ENCODE measurements at places on chromosomes 12 and 14.

DNA sequence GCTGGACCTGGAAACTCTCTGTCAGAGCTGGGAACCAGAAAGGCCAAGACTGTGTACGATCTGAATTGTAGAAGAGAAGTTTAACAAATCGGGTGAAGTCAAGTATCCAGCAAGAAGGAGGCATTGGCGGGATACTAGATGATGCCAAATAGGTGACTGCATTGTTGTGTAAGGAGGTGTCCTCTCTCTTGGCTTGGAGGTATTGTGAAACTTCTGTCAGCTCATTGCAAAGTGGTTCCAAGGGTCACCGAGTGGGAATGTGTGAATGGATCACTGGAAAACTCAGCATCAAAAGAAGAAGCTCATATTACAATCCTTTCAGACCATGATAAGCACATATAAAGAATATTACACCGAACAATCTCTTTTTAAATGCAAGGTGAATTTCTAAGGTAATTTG is 11.7 kb downstream of the NAV3 start:
- no peak for DNase-seq

DNA sequence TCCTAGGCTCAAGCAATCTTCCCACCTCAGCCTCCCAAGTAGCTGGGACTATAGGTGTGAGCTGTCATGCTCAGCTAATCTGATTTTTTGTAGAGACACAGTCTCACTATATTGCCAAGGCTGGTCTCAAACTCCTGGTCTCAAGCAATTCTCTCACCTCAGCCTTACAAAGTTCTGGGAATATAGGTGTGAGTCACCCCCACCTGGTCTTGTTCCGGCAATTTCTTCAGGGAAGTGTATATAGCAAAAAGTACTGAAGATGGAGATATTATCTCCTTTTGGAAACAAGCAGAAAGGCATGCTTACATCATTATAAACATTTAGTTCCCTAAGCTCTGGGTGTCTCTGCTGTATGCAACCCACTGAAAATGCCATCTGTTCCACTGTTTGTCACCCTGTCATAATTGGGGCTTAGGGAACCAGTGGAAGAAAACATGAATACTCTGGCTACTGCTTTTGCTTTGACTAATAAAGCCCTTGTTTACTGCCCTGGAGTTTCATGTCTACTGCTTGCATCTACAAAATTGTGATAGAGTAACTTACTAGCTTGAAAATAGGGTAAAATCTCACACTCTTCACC is 940.2 kb downstream of the GALC start:
- DNase-seq, result no peak

DNA sequence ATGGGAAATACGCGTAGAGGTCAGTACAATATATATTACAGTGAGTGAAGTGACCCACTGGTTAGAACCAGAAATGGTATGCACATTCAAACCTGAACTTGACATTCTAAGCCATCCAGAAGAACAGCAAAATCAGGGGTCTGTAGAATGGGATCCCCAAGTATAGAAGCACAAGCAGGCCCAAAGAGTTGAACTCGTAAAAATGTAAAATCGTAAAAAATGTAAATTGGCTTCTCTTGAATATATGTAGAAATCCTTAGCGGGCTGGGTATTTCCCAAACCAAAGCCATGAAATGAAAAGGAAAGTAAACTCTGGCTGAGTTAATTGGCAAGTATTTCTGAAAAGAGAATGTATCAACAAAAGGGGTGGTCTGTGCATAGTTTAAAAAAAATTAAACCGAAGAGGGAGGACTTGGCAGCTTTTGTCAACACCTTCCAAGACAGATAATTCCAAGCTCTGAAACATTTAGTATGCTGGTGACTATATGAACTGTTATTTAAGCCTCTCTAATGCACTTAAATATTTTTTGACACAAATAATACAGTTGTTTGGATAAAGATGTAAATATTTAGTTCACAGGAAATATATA is 1505.6 kb upstream of the FLRT2 start:
- DNase-seq, result no peak

DNA sequence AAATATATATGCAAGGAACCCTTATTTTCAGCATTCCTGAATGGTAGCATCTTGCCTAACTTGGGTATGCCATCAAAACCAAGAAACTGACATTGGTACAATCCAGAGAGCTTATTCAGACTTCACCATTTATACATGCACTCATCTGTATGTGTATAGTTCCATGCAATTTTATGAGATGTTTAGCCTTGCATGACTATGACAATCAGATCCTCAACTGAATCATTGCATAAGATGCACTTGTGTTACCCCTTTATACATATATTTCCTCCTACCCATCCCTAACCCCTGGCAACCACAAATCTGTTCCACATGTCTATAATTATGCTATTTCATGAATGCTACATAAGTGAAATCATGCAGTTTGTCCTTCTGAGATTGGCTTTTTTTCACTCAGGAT is 37.0 kb upstream of the PPFIBP1 start:
- DNase-seq, result no peak

DNA sequence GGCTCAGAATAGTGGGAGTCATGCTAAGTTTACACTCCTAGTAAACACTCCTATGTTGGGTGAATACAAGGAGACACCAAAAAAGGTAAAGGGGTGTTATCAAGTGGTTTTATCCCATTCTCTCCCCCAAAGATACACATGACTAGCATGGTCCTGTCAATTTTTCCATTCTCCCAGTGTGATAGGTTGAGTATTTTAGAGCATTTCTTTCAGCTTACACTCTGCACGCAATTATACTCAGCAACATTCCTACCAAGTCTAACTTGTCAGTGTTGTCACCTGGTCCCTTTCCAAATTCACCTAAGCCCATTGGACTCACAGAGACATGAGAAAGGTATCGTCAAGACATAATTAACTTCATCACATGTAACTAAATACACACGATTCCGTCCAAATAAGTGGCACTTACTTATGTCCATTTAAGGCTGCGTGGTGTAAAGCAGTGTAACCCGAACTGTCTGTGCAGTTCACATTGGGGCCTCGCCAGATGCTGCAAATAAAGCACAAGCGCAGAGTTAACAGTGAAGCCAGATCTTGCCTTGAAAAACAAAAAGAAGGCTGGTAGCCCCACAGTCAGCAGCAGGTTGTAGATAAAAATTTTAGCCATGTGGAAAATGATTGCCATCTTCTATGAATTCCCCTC is 159.7 kb downstream of the ANKS1B start:
- no peak for DNase-seq

DNA sequence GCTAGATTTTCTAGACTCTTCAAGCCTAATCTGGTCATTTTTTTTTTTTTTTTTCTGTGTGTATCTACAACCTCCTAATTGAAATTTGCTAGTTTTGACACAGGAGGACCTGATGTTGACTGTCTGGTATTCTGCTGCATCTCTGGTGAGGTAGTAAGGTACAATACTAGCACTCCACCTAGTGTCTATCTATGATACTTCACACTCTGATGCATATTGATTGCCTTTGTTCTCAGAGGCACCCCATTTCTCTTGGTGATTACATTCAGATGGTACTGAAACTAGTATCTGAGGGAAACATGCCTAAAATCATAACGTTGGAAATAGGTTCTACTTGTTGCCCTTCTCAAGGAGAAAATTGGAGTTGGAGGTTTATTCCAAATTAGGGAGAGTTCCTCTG is 930.5 kb upstream of the NOVA1 start:
- DNase-seq, result no peak

DNA sequence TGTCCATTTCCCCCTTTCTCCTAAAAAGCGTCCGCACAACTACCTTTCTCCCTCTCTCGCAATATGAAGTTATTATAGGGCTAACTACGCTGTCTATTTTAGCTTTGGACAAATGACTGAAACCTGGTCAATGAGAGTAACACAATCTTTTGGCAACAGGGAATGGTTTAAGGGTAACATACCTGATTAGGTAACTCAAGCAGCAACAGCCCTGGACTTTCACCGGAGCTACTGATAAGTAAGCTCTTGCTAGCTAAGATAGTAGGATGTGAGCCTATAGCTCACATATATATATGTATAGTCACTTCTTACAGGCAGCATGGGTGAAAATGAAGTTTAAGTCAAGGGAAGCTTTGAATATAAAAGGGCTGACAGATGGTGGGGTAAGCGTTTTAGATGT is 313.0 kb downstream of the CEP128 start:
- DNase-seq, result no peak

DNA sequence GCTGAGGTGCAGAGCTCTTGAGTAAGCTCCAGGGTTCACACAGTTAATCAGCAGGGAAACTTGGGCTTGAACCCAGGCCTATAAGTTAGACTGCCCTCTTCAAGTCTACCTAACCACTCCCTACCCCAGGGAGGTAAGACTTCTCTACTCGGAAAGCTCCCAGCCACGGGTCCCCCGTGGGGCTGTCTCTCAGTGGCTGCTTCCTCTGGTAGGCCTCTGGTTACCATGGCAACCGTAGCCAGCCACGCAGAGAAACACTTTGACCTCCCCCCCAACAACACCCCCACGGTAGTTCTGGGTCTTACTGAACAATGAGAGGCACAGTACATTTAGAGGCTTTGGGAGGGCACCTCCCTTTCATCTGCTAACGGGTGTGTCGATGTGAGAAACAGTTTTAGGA is 245.2 kb downstream of the AACS start:
- DNase-seq, result no peak

DNA sequence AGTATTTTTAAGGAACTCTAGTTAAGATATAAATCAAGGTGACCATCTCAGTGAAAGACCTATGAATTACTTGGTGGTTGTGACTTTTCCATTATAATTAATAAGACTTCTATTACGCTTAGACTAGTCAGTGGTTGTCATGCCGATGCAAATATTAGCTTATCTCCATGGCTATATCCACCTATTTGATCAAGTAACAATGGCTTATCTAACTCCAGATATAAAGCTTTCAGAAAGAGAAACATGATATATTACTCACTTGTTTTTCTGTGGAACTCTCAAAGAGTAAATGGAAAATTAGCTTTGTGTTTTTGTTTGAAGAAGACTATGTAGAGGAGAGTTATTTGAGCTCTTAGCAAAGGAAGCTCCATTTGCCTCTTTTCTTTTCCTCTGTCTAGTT is 323.8 kb upstream of the DCN start:
- DNase-seq, result no peak

DNA sequence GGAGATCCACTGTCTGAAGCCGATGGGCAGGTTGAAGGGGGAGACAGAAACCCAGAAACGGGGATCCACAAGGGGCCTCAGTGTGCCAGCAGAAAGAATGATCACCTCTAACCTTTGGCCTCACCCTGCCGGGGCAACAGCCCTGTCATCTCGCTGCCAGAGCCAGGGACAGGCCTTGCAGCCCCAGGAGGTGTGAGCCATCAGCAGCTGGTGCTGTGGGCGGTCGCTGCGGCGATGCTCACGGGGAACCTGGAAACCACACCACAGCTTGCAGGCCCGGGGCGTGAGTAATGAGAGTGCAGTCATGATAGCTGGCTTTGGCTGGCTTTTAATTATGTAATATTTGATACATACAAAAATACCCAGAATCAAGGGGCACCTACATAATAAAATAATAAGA is 4.7 kb upstream of the TTC7B start:
- DNase-seq, result peak; percentile 80

DNA sequence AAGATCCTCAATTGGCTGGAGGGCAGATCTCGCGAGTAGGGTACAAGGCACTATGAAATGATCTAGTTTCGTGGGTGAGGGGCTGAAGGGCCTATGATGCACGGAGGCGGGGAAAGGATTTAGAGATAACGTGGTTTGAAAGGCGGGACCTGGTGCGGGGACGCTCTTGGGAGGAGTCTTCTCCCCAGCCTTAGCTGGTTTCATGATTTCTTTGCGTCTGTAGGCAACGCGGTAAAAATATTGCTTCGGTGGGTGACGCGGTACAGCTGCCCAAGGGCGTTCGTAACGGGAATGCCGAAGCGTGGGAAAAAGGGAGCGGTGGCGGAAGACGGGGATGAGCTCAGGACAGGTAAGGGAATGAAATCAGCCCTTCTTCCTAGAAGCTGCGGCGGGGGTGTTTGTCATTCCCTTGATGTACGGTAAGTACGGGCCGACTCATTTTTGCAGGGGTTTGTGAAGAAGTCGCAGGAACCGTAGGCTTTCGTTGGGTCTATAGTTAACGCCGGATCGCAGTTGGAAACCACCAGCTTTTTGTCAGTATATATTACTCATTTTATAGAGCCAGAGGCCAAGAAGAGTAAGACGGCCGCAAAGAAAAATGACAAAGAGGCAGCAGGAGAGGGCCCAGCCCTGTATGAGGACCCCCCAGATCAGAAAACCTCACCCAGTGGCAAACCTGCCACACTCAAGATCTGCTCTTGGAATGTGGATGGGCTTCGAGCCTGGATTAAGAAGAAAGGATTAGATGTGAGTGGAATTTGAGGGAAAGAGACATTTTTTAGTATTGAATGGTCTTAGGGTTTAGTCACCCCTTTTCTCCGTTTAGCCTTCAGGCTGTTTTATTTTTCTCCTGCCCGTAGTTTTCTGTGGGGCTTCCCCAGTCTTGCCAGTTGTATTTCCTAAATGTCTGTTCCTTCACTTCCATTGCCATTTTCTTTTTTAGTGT is 602 bp downstream of the APEX1 start:
- peak; percentile 24 for DNase-seq

DNA sequence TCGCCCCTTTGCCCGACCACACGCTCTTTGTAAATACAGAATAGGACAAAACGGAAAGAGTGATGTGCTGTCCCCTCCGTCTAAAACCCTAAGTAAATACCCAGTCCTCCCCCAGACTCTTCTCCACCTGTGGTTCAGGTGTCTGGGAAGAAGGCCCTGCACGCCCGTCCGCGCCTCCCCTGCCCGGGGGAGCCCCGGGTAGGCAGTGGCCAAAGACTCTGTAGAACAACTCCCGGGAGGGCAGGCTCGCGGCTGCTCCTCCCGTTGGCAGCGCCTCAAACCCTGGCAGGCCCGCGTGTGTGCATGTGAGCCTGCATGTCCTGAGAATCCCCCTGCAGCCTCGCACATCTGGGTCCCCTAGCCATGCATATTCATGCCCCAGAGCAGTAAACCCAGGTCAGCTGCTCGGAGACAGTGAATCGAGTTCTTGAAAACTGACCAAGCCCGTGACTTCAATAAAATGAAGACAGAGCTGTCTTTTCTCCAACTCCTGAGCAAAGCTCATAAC is 165.8 kb downstream of the MON2 start:
- DNase-seq, result no peak

- no peak for DNase-seq
Observed at GRCh38 chr14:31936115-31936514, 141.0 kb upstream of the ARHGAP5 start.

- DNase-seq, result no peak
Observed at GRCh38 chr12:12486661-12487240, 75.9 kb downstream of the DUSP16 start.

- no peak for DNase-seq
Observed at GRCh38 chr14:99737451-99737951, 53.4 kb downstream of the CYP46A1 start.

DNA sequence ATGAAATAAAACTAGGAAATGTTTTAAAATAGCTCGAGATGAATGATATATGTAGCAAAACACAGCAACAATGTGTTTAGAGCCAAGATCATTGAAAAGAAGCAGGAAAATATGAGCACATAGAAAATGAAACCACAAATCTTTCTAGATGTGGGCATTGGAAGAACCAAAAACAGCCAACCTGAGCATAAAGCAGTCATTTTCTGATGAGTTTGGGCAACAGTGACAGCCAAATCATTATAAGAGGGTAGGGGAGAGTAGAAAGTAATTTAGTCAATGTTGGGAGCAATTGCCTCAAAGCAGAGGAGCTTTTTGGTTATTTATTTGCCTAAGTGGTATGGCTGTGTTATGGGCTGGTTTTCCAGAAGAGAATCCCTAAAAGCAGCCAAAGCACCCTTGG is 8.8 kb upstream of the BICDL1 start:
- DNase-seq, result no peak
